Thymus (tissue), 14 donors: ENCODE measurements at places on chromosomes 13 and 19. TPM values are rescaled to one million over a fixed set of nuclear protein-coding genes. Genes with fewer than 3 reads are reported as not detected.

DNA sequence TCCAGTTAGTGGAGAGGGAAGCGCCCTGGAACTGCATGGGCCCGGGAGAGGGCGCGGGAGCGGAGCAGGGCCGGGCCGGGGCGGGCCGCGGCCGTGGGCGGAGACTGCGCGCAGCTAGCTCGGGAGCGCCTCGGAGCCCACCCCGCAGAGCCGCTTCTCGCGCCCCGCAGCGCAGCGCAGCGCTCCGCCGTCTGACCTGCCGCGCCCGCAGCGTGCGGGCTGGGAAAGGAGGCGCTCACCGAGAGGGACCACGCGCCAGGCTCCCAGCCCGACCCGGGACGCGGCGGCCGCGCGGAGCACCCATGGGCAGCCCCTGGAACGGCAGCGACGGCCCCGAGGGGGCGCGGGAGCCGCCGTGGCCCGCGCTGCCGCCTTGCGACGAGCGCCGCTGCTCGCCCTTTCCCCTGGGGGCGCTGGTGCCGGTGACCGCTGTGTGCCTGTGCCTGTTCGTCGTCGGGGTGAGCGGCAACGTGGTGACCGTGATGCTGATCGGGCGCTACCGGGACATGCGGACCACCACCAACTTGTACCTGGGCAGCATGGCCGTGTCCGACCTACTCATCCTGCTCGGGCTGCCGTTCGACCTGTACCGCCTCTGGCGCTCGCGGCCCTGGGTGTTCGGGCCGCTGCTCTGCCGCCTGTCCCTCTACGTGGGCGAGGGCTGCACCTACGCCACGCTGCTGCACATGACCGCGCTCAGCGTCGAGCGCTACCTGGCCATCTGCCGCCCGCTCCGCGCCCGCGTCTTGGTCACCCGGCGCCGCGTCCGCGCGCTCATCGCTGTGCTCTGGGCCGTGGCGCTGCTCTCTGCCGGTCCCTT lies at the start of gene MLNR:
TSS of gene MLNR (plus strand) at position 303 of the 820 bp plus-strand sequence. CDS start at position 303, 0 bp downstream.
- H3K27ac ChIP-seq = no peak within 1 kb of the TSS
- no peaks in the 10 kb centered on the region for H3K36me3 ChIP-seq
- H3K27me3 ChIP-seq = peaks cover 44% of the 10 kb centered on the region
- peak within 1 kb of the TSS; percentile 55 for H3K4me3 ChIP-seq
- DNase-seq = no peak

DNA sequence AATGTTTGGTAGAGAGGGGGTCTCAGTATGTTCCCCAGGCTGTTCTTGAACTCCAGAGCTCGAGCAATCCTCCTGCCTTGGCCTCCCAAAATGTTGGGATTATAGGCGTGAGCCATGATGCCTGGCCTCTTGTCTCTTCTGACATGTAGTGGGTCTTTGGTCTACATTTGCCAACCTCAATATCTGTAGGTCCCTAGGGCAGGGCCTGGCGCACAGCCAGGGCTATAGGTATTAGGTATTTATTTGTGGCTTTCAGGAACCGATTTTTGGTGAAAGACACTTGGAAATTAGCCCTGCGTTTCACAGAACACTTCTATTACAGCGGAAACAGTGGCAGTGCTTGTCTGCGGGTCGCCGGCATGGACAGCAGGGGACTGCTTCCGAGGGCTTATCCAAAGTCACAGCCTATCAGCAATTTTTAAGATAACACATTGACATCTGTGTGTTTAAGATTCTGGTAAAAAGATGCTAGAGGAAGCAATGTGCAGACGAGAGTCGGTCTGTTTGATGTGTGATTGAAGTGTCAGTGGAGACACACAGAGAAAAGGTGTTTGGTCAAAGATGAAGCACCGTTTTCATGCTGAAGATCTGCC lies 14.5 kb downstream of the ZNF536 start:
- H3K36me3 ChIP-seq = no peaks in the 10 kb centered on the region
- H3K27me3 ChIP-seq = no peaks in the 10 kb centered on the region
- no peak for DNase-seq
- H3K27ac ChIP-seq = no peak overlapping the region
- no peaks in the 10 kb centered on the region for H3K4me1 ChIP-seq
- H3K4me3 ChIP-seq = no peak overlapping the region

GRCh38 chr13:40982772-40983171 lies 36.3 kb downstream of the ELF1 start:
- H3K4me1 ChIP-seq = peaks cover 16% of the 10 kb centered on the region
- H3K27me3 ChIP-seq = no peaks in the 10 kb centered on the region
- DNase-seq = peak; percentile 84
- H3K27ac ChIP-seq = no peak overlapping the region

Gene LILRB1
- 0.94 TPM for total RNA-seq

- no peaks in the 10 kb centered on the region for H3K27me3 ChIP-seq
- no peak for DNase-seq
- no peak overlapping the region for H3K4me3 ChIP-seq
- no peaks in the 10 kb centered on the region for H3K4me1 ChIP-seq
- peaks cover 97% of the 10 kb centered on the region for H3K36me3 ChIP-seq
Observed at GRCh38 chr19:15251749-15252397, 19.6 kb upstream of the EPHX3 start.

GRCh38 chr13:50981686-50982085 lies 72.1 kb downstream of the RNASEH2B start:
- H3K4me1 ChIP-seq = no peaks in the 10 kb centered on the region
- no peak for DNase-seq
- H3K27me3 ChIP-seq = no peaks in the 10 kb centered on the region
- no peak overlapping the region for H3K27ac ChIP-seq

Gene PRTN3
- 25.2 TPM for total RNA-seq

GRCh38 chr13:46748300-46748699 lies 48.7 kb downstream of the ESD start:
- DNase-seq = no peak
- H3K4me1 ChIP-seq = no peaks in the 10 kb centered on the region
- peaks cover 33% of the 10 kb centered on the region for H3K36me3 ChIP-seq
- H3K27ac ChIP-seq = no peak overlapping the region
- H3K27me3 ChIP-seq = no peaks in the 10 kb centered on the region

Gene SLC25A41
- 0.05 TPM for total RNA-seq

Gene ZNF283
- total RNA-seq = 5.9 TPM

- H3K4me1 ChIP-seq = no peaks in the 10 kb centered on the region
- peaks cover 73% of the 10 kb centered on the region for H3K36me3 ChIP-seq
- no peak for DNase-seq
- no peaks in the 10 kb centered on the region for H3K27me3 ChIP-seq
- H3K27ac ChIP-seq = no peak overlapping the region
Observed at GRCh38 chr19:3963458-3964255, 7.2 kb downstream of the DAPK3 start.

DNA sequence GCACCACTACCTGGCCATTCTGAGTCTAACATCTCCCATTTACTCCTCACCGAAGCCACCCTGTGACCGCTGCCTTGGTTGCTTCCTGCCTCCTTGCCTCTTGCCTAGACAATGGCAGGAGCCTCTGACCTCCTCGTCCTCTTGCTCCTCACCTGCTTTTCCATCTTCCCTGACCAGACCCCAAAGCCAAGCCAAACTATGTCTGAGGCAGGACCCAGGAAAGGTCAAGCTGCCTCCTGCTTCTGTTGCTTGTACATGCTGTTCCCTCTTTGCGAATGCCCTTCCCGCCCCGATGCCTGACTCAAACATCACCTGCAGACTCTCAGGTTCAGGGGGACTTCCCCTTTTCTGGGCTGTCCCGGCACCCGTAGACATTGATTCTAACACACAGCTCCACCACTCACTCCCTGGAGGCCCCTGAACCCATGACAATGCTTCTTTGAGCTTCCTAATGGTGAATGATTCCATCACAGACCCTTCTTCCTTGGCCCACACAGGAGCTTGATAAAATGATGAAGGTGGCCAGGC lies 60.8 kb downstream of the F2RL3 start:
- DNase-seq = no peak
- no peaks in the 10 kb centered on the region for H3K36me3 ChIP-seq
- H3K4me3 ChIP-seq = no peak overlapping the region

GRCh38 chr13:40442826-40443225 lies 223.6 kb downstream of the FOXO1 start:
- no peak for DNase-seq
- H3K27me3 ChIP-seq = no peaks in the 10 kb centered on the region
- H3K36me3 ChIP-seq = no peaks in the 10 kb centered on the region

Gene NOVA2
- 0.09 TPM for total RNA-seq

GRCh38 chr19:55231391-55232285 lies 3.1 kb upstream of the TMEM86B start:
- no peak overlapping the region for H3K27ac ChIP-seq
- H3K4me3 ChIP-seq = no peak overlapping the region
- DNase-seq = no peak
- H3K4me1 ChIP-seq = no peaks in the 10 kb centered on the region
- peaks cover 87% of the 10 kb centered on the region for H3K36me3 ChIP-seq

Gene SUGP1
- 31.8 TPM for total RNA-seq

DNA sequence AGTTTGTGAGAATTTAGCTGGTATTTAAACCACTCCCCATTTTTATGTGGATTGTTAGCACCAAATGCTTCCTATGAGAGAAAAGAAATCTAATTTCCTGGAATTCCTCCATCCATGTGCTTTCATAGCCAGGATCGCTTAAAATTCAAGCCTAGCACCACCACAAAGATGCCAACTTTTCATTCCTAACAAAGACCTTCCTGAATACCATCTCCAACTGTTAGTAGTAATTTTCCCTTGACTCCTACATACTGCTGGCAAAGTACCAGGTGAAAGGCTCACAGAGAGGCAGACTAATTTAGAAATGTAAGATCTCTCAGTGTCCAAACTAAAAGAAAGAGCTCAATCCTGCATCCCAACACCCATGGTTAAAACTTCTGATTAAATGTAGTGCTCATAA lies 386.3 kb downstream of the KCTD12 start:
- no peaks in the 10 kb centered on the region for H3K4me1 ChIP-seq
- H3K27ac ChIP-seq = no peak overlapping the region
- no peaks in the 10 kb centered on the region for H3K27me3 ChIP-seq
- H3K36me3 ChIP-seq = no peaks in the 10 kb centered on the region
- no peak overlapping the region for H3K4me3 ChIP-seq
- no peak for DNase-seq

DNA sequence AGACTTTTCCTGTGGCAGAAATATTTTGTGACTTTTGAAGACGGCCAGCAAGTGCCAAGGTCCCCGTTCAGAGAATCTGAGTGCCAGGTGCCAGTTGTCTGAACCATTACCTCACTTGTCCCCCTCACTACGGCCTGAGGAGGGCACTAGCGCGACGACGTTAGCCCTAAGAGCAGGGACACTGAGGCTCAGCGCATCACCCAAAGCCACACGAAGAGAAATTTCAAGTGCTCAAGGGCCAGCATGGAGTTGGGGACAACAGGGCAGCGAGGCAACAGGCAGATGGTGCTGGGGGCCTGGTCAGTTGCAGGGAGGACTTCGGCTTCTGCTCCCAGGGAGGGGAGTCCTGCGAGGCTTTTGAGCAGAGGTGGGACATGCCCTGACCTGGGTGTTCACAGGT lies 9.5 kb upstream of the TYK2 start:
- H3K36me3 ChIP-seq = peaks cover 41% of the 10 kb centered on the region
- H3K4me1 ChIP-seq = peaks cover 12% of the 10 kb centered on the region
- H3K4me3 ChIP-seq = no peak overlapping the region
- H3K27ac ChIP-seq = no peak overlapping the region

Gene ZNF45
- total RNA-seq = 18.2 TPM
